Activated naive CD8-positive, alpha-beta T cell treated with anti-CD3 and anti-CD28 coated beads, Interleukin-2, amount 50 U/mL, for 16 hours (primary cell): ENCODE measurements at places on chromosomes 3 and 15.

- no peak for DNase-seq
Observed at GRCh38 chr15:79206940-79207339, 75.6 kb upstream of the ANKRD34C start.

DNA sequence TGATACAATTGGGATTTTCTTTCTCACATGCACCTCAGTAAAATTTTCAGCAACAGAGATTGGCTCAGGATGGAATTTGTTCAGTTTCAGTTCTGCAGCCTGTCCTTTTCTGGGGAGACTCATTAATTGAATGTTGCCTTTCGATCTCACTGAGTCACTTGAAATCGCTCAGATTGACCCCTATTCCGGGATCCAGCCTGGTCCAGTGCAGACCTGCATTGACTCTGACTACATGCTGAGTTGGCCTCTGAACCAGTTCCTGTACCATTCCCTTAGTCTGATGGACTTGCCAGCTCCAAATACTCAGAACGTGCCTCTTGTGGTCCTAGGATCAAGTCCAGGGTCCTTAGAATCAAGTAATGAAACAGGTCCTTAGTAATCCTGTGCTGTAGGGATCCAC, 9.4 kb downstream of the IGF1R start:
- DNase-seq: no peak

- no peak for DNase-seq
Observed at GRCh38 chr15:93088981-93089726, at the start of gene RGMA. Gene RGMA, minus strand, starts transcription at chr15:93089211. Its CDS starts 279 bp downstream, at chr15:93088932.

GRCh38 chr3:30774062-30774461, 120.4 kb downstream of the GADL1 start:
- DNase-seq: no peak

DNA sequence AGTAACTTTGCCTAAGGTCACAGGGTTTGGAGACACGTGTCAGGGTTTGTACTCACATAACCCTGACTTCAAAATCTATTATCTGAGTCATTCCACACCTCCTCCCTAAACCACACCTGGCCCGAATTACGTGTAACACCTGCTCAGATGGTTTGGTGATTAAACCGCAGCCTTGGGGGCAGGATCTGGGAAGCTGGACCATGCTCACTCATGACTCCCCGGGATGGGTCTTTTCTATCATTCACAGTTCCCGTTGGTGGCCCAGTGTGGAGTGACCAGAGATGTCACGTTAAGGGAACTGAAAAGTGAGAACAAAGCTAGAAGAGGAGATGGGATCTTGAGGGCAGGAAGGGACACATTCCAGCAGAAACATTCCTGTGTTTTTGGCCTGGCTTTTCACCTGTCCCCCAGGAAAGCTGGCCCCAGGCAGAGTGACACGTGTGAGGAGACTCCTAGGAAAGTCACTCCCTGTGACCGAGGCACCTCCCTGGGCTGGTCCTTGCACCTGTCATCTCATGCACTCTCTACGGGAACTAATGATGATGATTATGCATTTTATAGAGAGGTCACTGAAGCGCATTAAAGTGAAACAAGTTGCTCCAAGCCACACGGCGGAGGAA, 75.4 kb upstream of the POMGNT2 start:
- no peak for DNase-seq

GRCh38 chr15:23403550-23403949, 43.5 kb downstream of the GOLGA6L2 start:
- DNase-seq: no peak

GRCh38 chr3:186849374-186849975, 7.0 kb downstream of the ADIPOQ start:
- DNase-seq: no peak

DNA sequence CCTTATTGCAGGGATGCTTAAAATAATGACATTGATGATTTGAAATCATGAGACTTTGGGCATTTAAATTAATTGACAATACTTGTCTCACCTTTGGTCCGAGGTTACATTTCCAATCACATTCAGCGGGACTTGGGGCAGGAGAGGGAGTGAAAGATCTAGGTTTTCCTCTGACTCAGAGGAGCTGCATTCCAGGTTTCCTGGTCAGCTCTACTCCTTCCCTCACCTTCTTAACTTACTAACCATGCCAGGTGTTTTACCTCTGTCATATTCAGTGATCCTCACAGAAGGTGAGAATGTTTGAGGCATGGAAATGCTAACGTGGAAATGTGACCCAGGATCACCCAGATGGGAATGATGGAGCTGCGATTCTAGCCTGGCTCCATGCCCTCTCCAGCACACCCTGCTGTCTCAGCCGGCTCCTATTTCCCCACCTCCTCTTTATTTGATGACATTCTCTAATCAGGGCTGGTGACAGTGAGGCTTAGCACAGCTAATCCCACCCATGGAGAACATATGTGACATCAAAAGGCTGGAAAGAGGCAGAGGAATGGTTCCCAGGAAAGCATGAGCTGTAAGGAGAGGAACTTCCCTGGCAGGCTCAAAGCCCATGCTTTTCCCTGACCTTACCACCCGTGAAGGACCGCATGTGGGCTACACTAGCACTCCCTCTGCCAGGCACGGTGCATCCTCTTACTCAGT, 38.7 kb downstream of the THSD4 start:
- no peak for DNase-seq

- no peak for DNase-seq
Observed at GRCh38 chr15:84773716-84774115, 25.3 kb downstream of the ZNF592 start.

DNA sequence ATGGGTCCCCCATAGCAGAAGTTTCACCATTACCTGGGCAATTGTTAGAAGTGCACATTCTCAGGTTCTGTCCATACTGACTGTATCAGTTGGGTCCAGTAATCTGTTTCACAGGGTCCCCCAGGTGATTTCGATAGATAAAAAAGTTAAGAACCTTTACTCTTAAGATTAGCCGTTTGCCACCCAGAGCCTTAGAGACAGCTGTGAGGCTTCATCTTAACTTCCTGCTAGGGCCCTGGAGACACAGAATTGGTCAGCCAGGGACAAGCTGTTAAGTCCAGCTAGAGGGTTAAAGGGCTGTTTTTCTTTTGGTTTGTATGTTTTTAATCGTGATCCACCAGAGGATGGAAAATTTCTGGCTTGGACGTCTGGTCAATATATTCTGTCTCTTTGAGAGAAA, 6.7 kb downstream of the FAM162A start:
- no peak for DNase-seq

GRCh38 chr3:170002879-170003278, 34.9 kb upstream of the GPR160 start:
- DNase-seq: no peak

DNA sequence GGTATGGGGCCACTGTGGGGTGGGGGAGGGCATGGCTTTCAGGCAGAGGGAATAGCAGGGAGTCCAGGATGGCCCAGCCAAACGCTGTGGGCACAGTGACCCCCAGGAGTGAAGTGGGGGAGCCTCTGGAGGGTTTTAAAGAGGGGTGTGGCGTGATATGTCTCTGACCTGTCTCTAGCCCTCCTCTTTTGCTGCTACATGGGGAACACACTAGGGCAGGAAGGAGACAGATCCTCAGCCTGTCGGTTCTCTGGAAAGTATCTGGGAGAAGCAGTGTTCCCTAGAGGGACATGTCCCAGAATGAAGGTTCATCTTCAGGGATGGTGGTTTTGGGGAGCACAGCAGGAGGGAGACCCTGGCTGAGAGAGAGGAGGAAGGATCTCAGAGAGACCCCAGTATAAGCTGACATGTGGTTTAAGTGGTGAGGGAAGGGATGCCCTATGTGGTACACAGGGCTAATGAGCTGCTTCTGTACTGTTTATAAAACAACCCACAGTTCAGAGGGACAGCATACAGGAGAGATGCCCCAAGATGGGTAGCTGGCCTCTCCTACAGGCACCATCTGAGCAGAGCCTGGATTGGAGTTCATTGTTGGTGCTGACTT, 37.7 kb downstream of the TRIM71 start:
- no peak for DNase-seq

GRCh38 chr3:182919866-182920357, 60.4 kb downstream of the DCUN1D1 start:
- no peak for DNase-seq
